Suprapubic skin (tissue), 4 donors: ENCODE measurements at places on chromosomes 7 and 10. TPM values are rescaled to one million over a fixed set of nuclear protein-coding genes. Genes with fewer than 3 reads are reported as not detected.

DNA sequence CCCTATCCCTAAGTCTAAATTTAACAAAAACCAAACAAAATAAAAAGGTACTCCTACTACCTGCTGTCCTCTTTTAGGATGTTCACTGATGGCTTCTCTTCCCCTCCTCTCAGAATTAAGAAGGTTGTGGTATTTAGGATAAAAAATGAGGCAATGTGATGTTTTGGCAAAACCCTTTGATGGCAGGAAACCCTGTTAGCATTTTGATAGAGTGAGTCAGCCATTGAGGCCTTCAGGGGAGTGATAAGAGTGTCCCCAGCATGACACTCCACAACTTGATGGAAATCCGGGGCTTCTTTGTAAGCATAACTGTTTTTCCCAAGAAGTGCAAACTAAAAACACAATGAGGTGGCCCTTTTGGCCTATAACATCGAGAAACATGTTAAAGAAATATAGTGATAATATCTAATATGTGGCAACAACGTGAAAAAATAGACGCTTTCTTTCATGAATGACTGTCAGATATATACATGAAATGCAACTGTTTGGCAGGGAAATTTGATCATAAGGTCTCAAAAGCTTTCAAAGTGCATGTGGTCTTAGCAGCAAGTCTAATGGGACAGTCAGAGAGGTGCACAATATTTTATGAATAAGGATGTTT lies 55.0 kb downstream of the PRTFDC1 start:
- H3K4me1 ChIP-seq, result peaks cover 13% of the 10 kb centered on the region
- DNase-seq, result no peak
- no peaks in the 10 kb centered on the region for H3K27me3 ChIP-seq
- H3K36me3 ChIP-seq, result no peaks in the 10 kb centered on the region

MAT1A gene
- 3.3 TPM for total RNA-seq

GRCh38 chr7:1621718-1622117 lies 48.4 kb upstream of the ELFN1 start:
- peaks cover 20% of the 10 kb centered on the region for H3K27me3 ChIP-seq
- no peaks in the 10 kb centered on the region for H3K4me1 ChIP-seq
- no peaks in the 10 kb centered on the region for H3K36me3 ChIP-seq
- no peak overlapping the region for H3K27ac ChIP-seq
- no peak for DNase-seq
- no peak overlapping the region for H3K4me3 ChIP-seq

CNNM1 gene
- total RNA-seq, result 4.0 TPM

- peaks cover 6% of the 10 kb centered on the region for H3K36me3 ChIP-seq
- no peaks in the 10 kb centered on the region for H3K4me1 ChIP-seq
- no peak overlapping the region for H3K27ac ChIP-seq
- no peaks in the 10 kb centered on the region for H3K27me3 ChIP-seq
- H3K4me3 ChIP-seq, result no peak overlapping the region
These were observed 230.6 kb downstream of the MLLT10 start for GRCh38 chr10:21764466-21765189.

DNA sequence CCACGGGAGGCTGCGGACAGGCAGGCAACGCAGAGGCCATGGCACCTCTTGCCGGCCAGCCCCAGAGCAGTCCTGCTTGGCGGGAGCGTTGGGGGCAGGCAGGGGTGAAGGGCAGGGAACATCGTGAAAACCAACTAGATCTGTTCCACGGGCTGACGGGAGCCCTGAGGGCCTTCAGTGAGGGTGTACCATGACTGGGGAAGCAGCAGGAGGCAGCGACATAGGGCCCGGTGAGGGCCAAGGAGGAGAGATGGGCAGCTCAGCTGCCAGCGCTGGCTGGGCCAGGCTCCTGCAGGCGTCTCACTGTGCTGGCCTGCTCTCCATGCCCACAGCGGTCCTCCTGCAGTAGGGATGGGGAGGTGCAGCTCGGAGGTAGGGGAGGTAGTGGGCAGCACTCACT lies 196.5 kb downstream of the ELFN1 start:
- no peak overlapping the region for H3K4me3 ChIP-seq
- H3K27me3 ChIP-seq, result no peaks in the 10 kb centered on the region
- H3K27ac ChIP-seq, result no peak overlapping the region
- H3K4me1 ChIP-seq, result no peaks in the 10 kb centered on the region
- H3K36me3 ChIP-seq, result no peaks in the 10 kb centered on the region

- peaks cover 33% of the 10 kb centered on the region for H3K4me1 ChIP-seq
- H3K4me3 ChIP-seq, result no peak overlapping the region
- DNase-seq, result no peak
- H3K27me3 ChIP-seq, result no peaks in the 10 kb centered on the region
These were observed 77.5 kb downstream of the ARID5B start for GRCh38 chr10:61978965-61979364.

XRCC2 gene
- 1.2 TPM for total RNA-seq

MALRD1 gene
- not detected for total RNA-seq

MMD2 gene
- not detected for total RNA-seq

DNA sequence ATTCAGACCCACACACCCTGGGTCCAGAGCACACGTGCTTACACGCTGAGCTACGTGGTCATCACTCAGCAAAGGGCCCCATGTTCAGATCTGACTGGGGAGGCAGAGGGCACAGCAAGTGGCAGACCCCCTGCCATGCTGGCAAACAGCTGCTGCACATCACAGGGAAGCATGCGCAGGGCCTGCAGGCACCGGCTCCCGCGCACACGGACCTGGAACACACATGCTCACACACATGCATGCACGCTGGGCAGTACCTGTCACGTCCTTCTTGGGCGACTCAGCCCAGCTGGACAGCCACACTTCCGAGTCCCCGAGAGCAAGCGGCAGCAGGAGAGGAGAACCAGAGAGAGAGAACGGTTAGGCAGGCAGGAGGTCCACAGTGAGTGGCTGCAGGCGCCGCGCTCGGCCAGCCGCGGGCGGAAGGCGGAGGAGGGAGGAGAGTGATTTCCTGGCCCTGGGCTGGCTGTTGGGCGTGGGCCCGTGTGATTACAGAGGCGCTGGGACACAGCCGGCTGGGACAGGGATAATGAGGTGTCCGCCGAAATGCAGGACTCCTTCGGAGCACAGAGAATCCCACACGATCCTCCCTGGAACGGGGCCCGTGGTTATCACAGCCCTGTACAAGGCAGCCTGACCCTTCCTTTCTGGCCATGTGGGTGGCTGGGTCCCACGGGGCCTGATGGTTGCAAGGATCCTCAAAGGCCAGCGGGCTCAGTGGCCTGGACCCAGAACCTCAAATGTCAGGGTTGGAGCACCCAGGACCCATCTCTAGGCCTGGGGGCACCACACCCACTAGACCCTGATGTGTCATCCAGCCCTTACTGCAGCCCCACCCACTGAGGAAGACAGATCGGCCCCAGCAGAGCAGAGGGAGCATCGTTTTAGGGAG lies 175.1 kb downstream of the NEURL1 start:
- H3K27me3 ChIP-seq, result no peaks in the 10 kb centered on the region
- DNase-seq, result peak; percentile 92
- peaks cover 47% of the 10 kb centered on the region for H3K4me1 ChIP-seq
- peak overlapping the region; percentile 24 for H3K4me3 ChIP-seq
- H3K27ac ChIP-seq, result peak overlapping the region; percentile 55
- H3K36me3 ChIP-seq, result no peaks in the 10 kb centered on the region

- H3K4me1 ChIP-seq, result peaks cover 7% of the 10 kb centered on the region
- no peaks in the 10 kb centered on the region for H3K27me3 ChIP-seq
- H3K4me3 ChIP-seq, result no peak overlapping the region
- no peaks in the 10 kb centered on the region for H3K36me3 ChIP-seq
- DNase-seq, result no peak
These were observed 67.6 kb upstream of the CAV2 start for GRCh38 chr7:116431787-116432526.

DNA sequence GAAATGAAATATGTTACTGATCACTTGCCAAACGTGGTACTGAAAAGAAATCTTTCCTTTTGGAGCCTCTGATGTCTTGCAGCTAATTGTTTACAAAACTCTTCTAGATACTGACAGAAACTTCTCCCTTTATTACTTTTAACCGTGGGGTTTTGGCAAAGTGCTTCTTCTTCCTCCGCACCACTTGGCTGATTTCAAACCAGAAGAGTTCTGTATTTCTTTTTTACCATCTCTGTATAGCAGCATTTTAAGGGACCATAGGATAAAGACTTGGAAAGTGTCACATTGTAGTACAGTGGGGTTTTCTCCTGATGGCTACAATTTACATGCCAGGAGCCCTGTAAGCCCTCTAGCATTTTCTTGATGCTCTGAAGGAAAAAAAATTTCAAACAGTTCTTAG lies 21.9 kb upstream of the CREB5 start:
- H3K27ac ChIP-seq, result no peak overlapping the region
- H3K4me1 ChIP-seq, result peaks cover 17% of the 10 kb centered on the region
- DNase-seq, result no peak
- no peaks in the 10 kb centered on the region for H3K36me3 ChIP-seq

OR2A2 gene
- not detected for total RNA-seq

TMEM196 gene
- not detected for total RNA-seq
